NCI-H1092 treated with DMSO at 0.1 percent for 48 hours (cell line): ENCODE measurements at places on chromosomes 4 and X.
A peak's percentile ranks its signal among the peaks of the same experiment; 100 is the strongest.

GRCh38 chrX:79065696-79066095 lies 78.8 kb upstream of the GPR174 start:
- DNase-seq = no peak

GRCh38 chr4:51831133-51831532 lies 11.8 kb upstream of the DCUN1D4 start:
- DNase-seq = peak; percentile 21

DNA sequence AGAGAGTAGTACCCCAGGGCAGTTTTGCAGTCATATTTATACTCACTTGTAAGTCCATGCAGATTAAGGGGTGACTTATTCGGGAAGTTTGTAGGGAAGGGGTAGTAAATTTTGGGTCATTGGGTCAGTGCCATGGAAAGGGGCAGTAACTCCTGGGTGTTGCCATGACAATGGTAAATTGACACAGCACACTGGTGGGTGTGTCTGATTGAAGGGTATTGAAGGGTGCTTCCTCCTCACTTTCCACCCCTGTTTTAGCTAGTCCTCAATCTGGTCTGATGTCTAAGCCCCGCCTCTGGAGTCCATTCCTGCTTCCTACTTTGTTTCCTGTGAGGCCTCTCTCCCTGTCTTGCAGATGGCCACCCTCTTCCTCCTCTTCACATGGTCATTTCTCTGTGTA lies 11.9 kb downstream of the ODAPH start:
- DNase-seq = no peak

- no peak for DNase-seq
These were observed 59.4 kb upstream of the GK2 start for GRCh38 chr4:79467246-79467932.

DNA sequence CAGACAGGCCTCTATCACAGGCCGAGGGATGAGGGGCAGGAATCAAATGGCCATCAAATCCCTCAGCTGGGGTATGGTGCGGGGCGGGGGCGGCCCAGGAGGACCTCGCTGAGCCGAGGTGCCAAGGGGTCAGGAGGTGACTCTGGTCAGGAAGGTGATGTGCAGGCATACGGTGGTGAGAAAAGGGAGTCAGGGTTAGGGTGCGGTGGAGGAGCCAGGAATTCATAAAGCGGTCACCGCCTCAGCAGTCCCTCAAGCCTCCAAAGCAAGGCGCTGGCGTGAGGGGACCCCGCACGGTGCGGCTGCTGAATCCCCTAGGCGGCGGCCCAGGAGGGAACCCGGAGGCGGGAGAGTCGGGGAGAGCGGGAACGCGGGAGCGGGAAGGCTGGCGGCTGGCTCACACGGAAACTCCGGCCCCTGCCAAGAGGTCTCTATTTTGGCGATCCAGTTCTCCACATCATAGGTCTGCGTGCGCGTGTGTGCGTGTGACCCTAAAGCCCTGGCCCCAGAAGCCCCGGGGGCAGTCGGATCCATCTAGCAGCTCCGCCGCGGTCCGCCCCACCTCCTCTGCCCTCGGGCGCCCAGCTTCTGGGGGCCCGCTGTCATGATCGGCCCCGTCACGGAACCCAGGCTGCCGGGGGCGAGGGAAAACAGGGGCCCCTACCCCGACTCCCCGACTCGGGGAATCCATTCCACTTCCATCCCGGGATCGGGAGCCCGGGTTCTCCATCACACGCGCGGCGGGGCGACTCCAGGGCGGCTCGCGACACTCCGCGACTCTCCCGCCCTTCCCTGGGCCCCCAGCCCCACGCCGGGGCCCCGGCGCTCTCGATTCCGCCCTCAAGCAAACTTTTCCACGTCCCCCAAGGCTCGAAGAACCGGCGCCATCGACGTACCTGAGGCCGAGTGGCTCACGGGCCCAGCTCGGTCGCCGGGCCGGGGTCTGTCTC lies 593 bp downstream of the ELF4 start:
- peak; percentile 56 for DNase-seq

DNA sequence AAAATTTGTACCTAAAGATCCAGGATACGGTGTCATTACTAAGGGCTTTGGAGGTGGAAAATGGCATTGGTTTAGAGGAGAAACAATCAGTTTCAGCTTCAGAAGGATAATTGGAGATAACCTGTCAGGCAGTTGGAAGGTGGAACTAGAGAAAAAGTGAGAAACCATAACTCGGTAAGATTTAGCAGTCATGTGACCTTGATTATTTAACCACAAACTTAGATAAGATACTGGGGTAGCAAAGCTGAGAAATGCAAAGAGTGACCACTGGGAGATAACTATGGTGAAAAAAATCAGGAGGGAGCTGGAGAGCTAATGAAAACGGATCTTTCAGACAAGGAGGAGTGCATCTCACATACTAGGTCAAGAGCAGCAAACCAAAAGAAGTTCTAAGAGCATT lies 58.3 kb upstream of the SMARCA5 start:
- DNase-seq = no peak

DNA sequence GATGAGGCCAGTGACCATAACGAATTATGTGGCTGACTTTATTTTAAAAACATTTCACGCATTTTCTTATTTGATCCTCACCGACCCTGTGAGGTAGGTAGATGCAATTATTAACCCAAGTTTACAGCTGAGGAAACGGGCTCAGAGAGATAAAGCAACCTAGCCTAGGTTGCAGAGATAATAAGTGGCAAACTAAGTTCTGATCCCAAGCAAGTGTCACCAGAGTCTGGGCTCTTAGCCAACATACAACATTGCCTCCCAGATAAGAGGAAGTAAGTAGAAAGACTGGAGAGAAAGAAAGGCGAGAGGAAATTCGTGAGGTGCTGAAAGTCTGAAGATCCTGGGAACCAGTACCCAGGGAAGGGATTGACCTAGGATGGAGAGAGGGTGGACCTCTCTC lies 77.4 kb upstream of the GPR50 start:
- DNase-seq = no peak
